ENCODE measurements at places on chromosomes 12 and 14.

DNA sequence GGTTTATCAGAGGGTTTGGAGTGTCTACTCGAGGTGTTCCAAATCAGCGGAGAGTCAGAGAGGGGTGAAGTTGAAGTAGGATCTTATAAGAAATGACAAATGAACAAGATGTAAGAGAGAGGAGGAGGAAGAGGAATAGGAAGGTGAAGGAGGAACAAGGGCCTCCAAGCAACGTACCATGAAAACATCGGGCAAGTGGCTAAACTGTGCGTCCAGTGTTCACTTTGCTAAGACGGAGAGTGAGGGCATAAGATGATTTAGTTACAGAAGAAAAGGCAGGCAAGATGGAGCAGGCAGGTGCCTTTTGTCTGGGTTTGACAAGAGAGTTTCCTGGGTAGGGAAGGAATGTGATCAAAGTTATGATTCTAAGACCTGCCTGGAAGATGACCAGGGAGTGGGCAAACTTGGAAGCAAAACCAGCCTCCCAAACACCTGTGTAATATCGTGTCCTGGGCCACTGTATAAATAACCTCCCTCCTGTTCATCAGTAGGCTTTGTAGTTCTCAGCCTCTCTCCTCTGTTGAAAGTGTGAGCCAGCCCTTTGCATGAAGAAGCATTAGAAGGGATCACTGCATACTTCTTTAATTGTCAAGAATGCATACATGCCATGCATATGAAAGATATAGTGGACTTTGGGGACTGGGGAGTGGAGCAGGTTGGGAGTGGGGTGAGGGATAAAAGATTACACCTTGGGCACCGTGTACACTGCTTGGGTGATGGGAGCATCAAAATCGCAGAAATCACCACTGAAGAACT, 111.4 kb downstream of the ZFP36L1 start:
- DNase-seq: no peak

GRCh38 chr12:120909633-120910298, 5.6 kb upstream of the SPPL3 start:
- DNase-seq: no peak

DNA sequence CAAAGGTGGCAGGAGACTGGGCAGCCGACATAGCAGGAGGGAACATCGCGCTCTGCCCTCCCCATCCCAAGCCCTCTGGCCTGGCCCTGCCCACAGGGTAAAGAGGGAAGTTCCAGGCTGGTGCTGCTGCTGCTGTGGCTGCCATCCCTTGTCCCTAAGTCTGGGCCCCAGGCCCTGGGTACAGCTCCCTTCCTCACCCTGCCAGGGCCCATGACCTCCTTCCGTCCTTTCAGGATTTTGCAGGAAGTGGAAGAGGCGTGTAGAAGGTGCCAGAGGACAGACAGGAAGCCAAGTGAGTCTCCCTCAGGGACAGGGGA, 14.7 kb upstream of the NCOR2 start:
- DNase-seq: no peak

GRCh38 chr12:91105807-91106206, 5.5 kb downstream of the LUM start:
- DNase-seq: no peak

DNA sequence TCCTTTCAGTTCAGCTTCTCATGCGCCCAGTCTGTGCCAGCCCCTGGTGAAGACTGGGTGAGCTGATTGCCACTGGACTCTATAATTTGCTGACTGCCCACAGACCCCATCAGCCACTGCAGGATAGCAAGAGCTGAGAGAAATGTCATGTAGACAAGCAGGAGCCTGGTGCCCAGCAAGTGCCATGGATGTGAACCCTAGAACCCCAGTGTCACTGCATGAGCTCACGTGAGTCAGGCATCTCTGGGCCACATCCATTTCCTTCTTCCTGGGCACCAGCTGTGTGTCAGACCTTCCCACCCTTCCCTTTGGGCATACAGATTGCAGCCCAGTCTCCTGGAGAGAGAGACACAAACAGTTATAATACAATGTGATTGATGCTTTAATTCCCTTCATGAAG, 73.8 kb downstream of the NTF3 start:
- DNase-seq: no peak
